Dermis microvascular lymphatic vessel endothelial cell (primary cell): ENCODE measurements at places on chromosomes 2 and 18. TPM values are rescaled to one million over a fixed set of nuclear protein-coding genes. Genes with fewer than 3 reads are reported as not detected.
A peak's percentile ranks its signal among the peaks of the same experiment; 100 is the strongest.

PLGLB1 gene
- total RNA-seq: 0.39 and 0.63 TPM in 2 replicates

STPG4 gene
- under 0.01 TPM in 1 of 2 replicates, not detected in the other for total RNA-seq

MEIS1 gene
- total RNA-seq: 3.6 and 5.3 TPM in 2 replicates

CHST10 gene
- 6.0 and 8.6 TPM in 2 replicates for total RNA-seq

SLC66A3 gene
- total RNA-seq: 36.7 and 42.1 TPM in 2 replicates

KLF7 gene
- 8.5 and 8.7 TPM in 2 replicates for total RNA-seq

TMEM198 gene
- total RNA-seq: not detected in 2 replicates

DNA sequence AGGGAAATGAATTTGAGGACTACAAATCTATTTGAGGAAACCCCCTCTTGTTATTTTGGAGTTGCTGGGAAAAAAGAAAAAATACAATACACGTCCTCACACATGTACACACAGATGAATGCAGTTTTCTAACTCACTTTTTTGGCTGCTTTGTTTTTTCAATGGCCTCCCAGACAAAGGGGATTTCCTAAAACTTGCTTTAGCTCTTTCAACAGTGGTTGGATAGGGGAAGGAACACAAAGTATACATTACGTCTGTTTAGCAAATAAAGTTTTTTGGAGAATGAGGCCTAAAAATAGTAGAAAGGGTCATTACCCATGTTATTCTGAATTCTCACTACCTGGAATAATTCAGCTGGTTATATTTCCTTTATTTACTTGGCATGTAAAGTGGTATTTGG, 125.3 kb upstream of the ITGB6 start:
- DNase-seq: no peak

GRCh38 chr2:239828192-239828972, 196.8 kb downstream of the NDUFA10 start:
- DNase-seq: no peak

DNA sequence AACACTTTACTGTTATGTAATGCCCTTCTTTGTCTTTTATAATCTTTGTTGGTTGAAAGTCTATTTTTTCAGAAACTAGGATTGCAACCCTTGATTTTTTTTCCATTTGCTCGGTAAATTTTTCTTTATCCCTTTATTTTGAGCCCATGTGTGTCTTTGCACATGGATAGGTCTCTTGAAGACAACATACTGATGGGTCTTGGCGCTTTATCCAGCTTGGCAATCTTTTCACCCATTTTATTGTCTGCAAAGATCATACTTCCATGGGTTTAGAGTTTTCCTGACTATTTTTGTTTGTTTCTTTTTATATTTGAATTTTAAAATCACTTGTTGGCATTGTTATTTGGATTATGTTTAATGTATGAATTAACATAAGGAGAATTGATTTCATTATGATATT, 27.0 kb downstream of the ACOXL start:
- DNase-seq: no peak

DNA sequence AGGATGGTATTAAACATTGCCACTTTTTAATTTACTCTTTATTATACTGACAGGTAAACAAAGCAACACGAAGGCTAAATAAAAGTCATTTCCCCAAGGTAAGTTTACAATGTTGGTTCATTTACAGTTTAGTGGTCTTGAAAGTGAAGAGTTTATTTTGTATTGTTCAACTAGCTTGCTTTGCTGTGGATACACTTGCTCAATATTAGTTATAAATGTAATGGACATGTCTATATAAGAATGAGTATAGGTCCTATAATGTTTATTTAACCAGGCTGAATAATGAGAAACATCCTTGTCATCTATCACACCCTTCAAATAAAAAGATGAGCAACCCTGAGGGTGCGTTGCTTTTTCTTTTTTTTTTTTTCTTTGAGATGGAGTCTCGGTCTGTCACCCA, 1129.4 kb downstream of the TSN start:
- no peak for DNase-seq

DNA sequence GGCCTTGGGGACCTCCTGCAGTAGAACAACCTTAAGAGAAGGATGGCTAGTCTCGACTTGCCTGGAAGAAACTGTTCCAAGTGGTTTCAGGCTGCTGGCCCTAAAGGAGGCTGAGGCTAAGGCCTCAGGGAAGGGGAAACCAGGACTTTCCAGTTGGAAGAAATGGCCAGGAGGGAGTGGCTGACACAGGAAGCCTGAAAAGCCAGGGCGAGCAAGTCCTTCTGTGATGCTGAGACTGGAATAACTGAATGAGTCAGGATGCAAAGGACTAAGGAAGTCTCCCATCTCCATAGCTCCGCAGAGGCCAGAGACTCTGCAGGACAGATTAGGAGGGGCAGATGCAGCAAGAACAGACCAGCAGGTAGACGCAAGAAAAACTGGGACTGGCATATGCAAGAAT, 7.4 kb downstream of the HTRA2 start:
- DNase-seq: no peak

- peak; percentile 80 for DNase-seq
Observed at GRCh38 chr2:20661421-20662307, 5.3 kb upstream of the GDF7 start.

- DNase-seq: no peak
Observed at GRCh38 chr2:117943013-117943672, 70.7 kb downstream of the CCDC93 start.

- DNase-seq: no peak
Observed at GRCh38 chr2:9565436-9566153, 10.0 kb upstream of the ADAM17 start.

GRCh38 chr2:232229911-232230310, 148.6 kb upstream of the ALPP start:
- no peak for DNase-seq

- no peak for DNase-seq
Observed at GRCh38 chr18:70431203-70431624, 142.4 kb downstream of the SOCS6 start.

GRCh38 chr2:53913721-53914120, 54.0 kb upstream of the GPR75 start:
- DNase-seq: peak; percentile 92

DNA sequence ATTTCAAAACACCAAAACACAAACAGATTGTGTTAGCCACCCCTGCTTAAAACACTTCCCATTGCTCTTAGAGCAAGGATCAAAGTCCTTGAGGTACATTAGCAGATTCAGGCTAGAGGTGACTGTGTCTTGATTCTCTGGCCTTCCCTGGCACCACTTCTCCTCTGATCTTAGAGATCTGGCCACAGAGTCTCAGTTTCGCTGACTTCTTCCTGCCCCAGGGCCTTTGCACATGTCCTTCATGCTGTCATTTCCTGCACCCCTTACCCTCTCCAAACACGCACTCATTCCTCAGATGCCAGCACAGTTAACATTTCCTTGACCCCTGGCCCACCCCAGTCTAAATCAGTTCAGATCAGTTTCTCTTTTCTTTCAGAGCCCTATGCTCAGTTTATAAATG, 16.9 kb downstream of the CXCR4 start:
- DNase-seq: no peak

- no peak for DNase-seq
Observed at GRCh38 chr2:29755829-29756228, 165.6 kb downstream of the ALK start.

DNA sequence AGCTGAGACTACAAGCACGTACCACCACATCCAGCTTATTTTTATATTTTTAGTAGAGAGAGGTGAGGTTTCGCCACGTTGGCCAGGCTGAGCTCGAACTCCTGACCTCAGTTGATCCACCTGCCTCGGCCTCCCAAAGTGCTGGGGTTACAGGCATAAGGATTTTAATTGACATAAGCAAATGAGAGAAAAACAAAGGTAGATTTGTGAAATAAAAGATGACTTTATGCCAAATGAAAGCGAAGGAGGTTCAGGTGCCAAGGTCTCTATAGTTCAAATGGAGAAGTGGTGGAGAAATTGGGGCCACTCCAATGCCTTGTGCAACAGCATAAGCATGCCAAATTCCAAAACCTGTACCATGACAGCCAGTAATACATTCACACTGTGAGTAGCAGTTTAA, 180.6 kb downstream of the MREG start:
- no peak for DNase-seq

DNA sequence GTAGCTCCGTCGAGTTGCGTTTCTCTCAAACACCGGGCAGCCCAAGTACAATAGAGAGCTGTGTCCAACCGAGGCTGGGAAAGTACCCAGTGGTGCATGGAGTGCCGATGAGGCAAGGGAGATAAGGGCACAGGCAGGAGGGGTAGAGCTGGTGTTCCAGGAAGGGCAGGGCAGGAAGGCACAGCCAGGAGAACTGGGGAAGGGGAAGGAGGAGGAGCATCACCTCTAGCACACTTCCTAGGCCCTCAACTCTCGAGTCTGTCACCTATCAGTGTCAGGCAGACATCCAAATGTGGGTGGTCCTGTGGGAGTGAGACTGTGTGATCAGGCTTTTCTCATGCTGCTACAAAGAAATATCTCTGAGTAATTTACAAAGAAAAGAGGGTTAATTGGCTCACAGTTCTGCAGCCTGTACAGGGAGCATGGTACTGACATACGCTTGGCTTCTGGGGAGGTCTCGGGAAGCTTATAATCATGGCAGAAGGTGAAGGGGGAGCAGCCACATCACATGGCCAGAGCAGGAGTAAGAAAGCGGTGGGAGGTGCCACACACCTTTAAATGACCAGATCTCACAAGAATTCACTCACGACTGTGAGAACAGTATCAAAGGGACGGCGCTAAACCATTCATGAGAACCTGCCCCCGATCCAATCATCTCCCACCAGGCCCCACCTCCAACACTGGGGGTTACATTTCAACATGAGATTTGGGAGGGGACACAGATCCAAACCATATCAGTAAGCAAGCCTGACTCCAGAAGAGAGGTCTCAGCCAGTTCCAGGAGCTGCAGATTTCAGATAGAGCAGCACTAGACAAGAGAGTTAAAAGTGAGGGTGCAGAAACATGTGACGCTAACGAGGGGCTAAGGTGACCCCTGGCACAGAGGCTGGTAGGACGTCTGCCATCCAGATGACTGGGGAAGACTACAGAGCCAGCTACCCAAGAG, 75.7 kb downstream of the MBOAT2 start:
- DNase-seq: no peak

DNA sequence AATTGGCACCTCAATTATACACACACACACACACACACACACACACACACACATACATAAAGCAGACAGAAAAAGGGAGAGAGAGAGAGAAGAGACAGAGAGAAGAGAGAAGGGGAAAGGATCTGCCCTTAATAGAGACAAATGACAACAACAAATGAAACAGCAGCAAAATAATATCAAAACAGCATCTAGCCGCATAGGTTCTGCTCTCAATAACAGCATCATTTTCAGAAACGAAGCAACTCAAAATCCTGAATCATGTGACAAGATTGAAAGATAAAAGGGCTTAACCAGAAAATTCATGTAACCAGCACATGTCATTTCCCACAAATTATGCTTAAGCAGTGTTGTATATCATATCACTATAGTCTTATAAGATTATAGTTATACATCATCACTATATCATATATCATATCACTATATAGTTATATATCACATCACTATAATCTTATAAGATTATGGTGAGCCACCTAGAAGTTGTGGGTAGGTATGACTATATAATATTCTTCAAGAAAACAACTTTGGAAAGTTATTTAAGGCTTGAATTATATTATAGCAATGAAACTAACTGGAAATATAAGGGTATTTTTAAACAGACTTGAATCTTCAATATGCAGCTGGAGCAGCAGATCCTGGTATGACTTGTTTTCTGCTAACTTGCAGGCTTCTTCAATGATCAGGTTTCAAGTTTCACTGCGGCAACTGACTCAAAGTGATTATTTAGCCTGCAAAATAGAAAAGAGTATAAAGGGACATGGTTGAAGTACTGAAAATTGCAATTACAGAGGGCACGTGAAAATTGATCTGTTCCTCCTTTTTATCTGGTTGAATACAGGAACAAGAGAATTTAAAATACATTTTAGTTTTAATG, 16.1 kb upstream of the VPS54 start:
- no peak for DNase-seq

- no peak for DNase-seq
Observed at GRCh38 chr2:109014476-109014875, 25.5 kb upstream of the EDAR start.

GRCh38 chr18:63249771-63250170, 69.8 kb downstream of the BCL2 start:
- no peak for DNase-seq
